ENCODE measurements at places on chromosomes 1 and 21. TPM values are rescaled to one million over a fixed set of nuclear protein-coding genes. Genes with fewer than 3 reads are reported as not detected.

ROR1 gene
- total RNA-seq, result 81.4 TPM

MYCL gene
- 25.0 TPM for total RNA-seq

- peaks cover 38% of the 10 kb centered on the region for H3K27me3 ChIP-seq
- no peaks in the 10 kb centered on the region for H3K36me3 ChIP-seq
- no peak overlapping the region for H3K27ac ChIP-seq
- no peak overlapping the region for H3K4me3 ChIP-seq
- H3K4me1 ChIP-seq, result no peaks in the 10 kb centered on the region
- no peak for DNase-seq
Measured at GRCh38 chr1:17856496-17857108, 101.5 kb downstream of the ACTL8 start.

- peaks cover 9% of the 10 kb centered on the region for H3K27me3 ChIP-seq
- no peak overlapping the region for H3K27ac ChIP-seq
- no peak for DNase-seq
Measured at GRCh38 chr1:82606546-82606945, 805.8 kb downstream of the ADGRL2 start.

DOP1B gene
- total RNA-seq, result 13.0 TPM

Measured in mesothelial cell of epicardium (in vitro differentiated cells).